ENCODE measurements at places on chromosomes 3 and 15.

- no peak for DNase-seq
Measured at GRCh38 chr15:49110158-49110944, 45.0 kb downstream of the COPS2 start.

- no peak for DNase-seq
Measured at GRCh38 chr3:79597709-79598108, 170.1 kb downstream of the ROBO1 start.

DNA sequence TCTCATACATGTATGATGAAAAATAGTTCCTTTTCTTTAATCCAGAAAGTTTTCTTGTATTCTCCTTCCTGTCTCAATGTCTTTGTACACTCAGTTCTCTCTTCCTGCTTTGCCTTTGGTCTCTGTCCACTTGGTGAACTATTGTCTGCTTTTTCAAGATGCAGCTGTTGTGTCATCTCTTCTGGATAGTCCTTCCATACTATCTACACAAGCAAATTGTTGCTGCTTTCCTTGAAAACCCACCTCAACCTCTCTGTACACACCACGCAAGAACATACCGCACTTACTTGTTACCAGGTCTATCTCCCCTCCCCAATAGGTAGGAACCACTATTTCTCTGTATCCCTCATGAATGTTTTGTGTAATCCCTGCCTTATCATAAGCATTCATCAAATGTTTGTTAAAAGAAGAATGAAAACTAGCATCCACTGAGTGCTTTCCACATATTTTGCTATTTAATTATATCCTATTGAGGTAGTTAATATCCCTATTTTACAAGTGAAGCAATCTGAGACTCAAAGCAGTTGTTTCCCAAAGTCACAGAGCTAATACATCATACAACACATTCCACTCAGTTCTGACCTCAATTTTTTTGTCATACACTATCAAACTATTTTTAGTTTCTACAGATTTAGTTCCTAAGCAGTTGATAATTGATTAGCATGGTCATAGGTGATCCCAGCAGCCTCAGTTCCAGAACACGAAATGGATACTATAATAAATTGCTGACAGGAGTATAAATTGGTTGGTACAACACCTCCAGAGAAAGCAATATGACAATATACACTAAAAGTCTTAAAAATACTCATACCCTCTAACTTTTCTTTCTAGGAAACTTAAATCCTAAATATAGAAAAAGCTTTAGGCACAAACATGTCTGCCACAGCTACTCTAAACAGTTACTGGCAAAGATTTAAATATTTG, 19.6 kb downstream of the HACL1 start:
- no peak for DNase-seq

DNA sequence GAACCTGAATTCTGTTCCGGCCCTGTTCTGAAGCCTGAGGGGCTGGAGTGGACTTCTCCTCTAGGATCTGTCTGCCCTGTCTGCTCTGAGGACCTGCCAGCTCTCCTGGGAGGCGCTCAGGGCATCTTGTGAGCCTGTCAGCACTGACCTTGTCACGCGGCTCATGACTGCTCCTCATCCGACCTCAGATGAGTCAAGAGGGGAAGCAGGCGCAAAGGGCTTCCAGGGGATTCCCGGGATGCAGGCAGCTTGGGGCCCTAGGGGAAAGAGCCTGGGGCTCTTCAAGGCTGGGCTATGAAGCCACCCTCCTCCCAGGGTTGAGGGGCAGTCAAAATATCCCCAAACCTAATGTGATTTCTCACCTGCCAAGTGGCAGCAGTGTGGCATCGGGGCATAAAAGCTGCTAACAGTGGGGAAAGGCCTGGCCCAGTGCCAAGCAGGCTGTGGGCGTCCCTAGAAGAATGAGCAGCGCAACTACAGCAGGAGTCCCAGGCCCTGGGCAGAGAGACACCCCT, 27.6 kb upstream of the ANKDD1A start:
- peak; percentile 24 for DNase-seq

- DNase-seq: no peak
Measured at GRCh38 chr3:159726231-159726964, 262.2 kb upstream of the IL12A start.

GRCh38 chr15:38243278-38244055, 9.2 kb upstream of the SPRED1 start:
- DNase-seq: no peak

DNA sequence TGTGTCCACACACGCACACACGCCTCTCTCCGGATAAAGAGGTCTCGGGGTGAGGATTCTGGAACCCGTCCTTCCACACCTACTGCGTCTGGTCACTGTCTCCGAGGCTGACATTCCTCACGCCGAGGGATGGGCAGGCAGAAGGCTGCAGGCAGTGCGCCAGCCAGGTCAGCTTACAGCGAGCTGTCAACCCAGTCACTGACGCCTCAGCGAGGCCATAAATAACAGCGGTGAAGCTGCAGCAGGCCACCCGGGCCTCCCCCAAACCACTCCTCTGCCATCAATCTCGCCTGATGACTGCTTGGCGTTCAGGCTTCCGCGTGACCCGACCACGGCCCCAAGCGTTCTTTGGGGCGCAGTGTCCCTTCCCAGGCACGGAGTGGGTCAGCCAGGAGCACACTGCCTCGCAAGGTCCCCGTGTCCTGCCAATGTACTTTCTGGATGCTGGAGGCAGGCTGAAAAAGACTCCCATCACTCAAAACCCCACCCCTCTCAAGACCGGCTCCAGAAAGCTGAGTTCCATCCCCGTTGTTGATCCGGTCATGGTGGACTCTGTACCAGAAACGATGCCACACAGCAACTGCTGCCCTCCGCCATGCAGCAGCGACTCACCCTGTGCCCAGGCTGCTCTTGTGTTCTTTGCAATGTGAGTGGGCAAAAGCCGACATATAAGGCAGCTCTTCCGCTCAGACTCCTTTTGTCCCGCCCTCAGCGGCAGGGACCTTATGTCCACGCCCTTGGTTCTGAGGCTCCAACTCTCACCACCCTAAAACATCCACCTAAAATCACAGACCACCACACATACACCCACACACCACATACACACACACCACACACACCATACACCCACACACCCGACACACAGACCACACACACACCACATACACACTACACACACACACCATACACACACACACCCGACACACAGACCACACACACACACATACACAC, 27.1 kb downstream of the CPN2 start:
- peak; percentile 25 for DNase-seq

All from NB4 (cell line).